ENCODE measurements at places on chromosomes 7 and 10.

GRCh38 chr7:26444555-26444954, 152.9 kb downstream of the SNX10 start:
- no peak for DNase-seq

DNA sequence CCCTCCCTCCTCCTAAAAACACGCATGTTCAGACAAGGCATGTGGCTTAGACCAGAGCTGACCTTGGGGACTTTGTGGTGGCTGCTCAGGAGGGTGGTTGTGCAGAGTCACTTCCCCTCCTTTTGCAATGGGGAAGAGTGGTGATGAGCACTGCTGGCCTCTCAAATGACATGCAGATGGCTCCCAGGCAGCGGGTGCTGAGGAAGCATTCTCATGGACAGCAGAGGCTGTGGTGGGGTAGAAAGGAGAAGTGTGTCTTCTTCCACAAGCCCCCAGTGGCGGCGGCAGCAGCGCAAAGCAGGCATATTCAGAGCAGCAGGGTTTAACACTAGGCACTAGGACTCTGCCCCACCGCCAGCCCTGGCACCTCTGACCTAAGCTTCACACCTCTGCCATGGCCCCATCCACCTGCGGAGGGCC, 105.9 kb upstream of the ANLN start:
- DNase-seq = no peak

DNA sequence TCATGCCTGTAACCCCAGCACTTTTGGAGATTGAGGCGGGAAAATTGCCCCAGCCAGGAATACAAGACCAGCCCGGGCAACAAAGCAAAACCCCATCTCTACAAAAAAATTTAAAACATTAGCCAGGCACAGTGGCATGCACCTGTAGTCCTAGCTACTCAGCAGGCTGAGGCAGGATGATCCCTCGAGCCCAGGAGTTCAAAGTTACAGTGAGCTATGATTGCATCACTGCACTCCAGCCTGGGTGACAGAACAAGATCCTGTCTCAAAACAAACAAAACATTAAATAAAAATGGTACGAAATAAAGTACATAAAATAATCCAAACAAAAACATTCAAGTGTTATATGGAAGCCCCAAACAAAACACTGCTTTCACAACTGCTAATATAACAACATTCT, 125.0 kb downstream of the SNX13 start:
- no peak for DNase-seq

- DNase-seq = no peak
Measured at GRCh38 chr7:16207321-16207720, 214.0 kb downstream of the CRPPA start.

DNA sequence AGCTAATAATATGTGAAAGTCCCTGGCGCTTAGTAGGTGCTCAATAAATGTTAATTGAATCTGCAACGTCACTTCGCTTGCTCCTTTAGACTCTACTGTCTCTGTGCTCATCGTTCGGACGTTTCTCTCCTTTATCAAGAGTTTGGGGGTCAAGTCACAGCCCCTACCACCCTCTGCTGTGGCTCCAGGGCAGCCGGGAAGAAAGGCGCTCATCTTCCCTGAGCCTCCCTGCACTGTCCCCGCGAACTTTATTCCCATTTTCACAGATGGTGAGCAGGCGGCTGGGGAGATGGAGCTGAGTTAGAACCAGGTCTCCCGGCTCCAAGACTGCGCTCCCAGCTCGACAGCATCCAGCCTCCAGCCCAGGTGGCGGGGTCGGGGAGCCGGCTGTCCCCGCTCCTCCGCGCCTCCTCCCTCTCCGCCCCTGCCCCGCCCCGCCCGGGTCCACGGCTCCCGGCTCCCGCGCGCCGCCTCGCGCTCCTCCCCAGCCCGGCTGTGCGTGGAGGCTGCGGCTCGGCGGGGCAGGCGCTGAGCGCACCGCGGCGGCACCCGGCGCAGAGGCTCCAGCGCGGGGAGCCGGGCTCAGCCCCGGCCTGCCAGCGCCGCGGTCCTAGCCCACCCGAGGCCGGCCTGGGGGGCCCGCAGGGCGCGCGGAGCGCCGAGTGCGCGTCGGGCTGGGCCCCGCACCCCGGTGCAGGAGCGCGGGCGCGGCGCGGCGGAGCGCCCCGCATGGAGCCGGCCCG, at the start of gene CLEC2L:
CLEC2L (plus strand) TSS at position 487 of the 743 bp plus-strand sequence; CDS start at position 730, 243 bp downstream.
- DNase-seq = no peak

DNA sequence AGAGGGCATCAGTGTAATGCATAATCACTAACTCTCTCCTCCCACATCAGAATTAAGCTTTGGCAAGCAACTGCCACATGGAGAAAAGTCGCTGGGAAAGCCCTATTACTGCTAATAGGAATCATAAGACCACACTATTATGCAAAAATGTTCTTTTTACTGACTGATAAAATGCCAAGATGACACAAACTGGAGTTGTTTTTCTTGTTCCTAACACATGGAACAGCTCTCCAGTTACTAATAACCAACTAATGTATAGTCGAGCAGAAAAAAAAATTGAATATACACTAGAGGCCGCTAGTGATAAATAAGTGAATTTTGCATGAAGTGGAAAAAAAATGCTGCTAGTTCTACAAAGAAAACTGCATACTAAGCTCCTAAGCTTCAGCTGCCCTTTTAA, 165.6 kb downstream of the TPK1 start:
- DNase-seq = peak; percentile 76

DNA sequence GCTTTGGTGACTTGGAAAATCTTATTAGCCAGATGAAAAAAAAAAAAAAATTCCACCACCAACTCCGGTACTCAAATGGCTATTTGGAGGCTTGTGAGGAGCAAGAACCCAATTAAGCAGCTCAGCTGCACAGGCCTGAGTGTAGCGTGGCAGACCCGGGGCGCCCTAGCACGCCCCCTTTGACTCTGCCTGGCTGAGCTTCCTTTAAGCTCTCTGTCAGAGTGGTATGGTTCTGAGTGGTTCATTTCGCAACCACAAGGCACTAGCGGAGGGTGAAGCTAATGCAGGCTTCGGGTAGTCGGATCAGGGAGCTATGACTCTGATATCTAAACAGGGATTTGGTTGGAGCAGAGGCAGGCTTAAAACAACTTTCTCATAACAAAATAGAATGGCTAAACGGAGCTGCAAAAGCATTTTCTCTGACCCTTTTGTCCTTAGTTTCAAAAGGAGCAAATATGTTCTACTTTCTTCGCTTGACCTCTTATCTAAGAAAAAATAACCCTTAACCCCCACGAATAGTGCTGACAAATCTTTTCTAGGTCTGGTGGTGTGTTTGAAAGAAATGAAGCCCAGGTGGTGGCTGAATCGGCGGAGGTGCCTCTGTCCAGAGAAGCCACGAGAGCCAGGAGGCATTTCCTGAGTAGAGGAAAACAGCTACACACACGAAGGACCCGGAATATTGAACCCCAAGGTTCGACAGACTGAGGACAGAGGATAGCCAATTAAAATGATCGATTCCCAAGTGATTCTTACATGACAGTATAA, 285.4 kb upstream of the GLI3 start:
- no peak for DNase-seq

DNA sequence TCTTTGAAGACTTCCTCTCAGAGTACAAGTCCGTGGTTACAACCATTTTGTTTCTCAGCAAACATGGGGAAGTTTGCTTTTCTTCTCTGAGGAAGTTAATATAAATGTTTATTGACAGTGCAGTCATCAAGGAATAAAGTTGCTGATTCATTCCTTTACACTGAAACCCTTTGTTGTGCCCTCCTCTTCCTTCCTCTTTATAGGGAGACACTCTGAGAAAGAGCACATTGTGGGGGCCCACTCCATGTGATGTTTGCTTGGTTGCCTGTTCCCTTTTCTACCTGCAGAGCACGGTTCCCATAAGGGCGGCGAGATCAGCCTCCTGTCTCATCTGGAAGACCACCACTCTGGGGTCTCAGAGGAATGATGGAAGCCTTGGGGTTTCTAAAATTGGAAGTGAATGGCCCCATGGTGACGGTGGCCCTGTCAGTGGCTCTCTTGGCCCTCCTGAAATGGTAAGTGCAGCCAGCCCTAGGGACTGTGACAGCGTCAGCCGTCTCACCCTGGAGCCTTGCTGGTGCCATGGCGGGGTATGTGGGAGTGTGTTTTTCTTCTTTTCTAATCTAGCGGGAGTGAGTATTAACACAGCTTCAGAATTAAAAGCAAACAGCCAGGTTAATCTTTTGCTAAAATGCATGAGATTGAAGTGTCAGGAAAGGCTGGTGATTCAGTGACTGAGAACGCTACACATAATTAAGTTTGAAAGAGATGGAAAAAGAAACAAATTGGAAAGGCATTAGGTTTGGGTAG, at the start of gene TBXAS1:
TBXAS1 (plus strand) TSS at position 240 of the 750 bp plus-strand sequence; CDS start at position 367, 127 bp downstream.
- DNase-seq = no peak

DNA sequence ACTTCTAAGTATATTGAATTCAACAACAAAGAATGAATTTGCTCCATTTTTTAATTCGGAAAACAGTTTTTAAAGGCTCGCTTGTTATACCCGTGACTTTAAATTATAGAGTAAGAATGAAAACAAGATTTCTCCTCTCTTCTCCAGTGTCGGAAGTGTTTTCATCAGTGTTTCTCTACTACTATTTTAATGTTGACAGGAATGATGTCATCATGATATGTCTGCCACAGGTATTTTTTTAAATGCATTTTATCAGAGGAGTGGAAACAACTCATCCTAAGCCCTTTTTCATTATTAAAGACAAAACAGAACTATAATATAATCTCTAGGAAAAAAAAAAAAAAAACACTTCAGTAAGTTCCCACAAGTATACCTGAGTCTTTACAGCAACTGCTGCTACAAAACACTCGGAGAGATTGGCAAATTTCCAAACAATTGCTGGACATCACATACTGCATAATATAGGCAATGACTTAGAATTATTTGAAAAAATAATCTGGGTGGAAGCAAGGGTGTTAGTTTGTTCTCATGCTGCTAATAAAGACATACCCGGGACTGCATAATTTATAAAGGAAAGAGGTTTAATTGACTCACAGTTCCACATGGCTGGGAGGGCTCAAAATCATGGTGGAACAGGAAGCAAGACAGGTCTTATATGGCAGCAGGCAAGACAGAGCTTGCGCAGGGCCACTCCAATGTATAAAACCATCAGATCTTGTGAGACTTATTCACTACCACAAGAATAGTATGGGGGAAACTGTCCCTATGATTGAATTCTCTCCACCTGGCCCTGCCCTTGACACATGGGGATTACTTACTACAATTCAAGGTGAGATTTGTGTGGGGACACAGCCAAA, 4.8 kb upstream of the RNF32 start:
- DNase-seq = no peak

DNA sequence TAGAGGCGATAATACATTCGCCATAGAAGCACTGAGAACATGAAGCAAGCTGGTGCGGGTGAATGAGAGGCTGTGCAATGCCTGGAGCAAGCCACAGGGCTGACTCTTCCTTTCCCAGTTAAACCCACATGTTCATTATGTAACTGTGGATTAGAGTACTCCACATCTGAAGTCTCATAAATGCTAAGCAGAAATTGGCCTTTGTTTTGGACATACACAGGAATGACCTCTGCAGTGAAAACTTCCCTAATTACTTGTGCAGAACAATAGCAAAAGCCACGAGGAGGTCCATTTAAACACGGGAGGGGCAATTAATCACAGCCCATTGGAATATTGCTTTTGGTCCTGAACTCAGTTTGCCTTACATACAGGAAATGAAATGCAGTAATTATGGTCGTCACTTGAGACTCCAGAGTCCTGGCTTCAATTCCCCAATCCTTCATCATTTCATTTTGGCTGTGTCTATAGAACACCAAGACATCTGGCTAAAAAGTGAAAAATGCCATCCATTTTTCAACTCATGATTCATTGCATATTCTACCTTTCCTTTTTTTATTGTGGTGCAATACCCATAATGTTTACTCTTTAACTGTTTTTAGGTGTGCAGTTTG, 78.7 kb upstream of the CXCL12 start:
- peak; percentile 34 for DNase-seq

- DNase-seq = no peak
Measured at GRCh38 chr10:91886954-91887271, 22.4 kb downstream of the FGFBP3 start.

GRCh38 chr10:95422233-95422632, 131.4 kb upstream of the PDLIM1 start:
- DNase-seq = no peak

GRCh38 chr7:55343860-55344606, 21.1 kb upstream of the LANCL2 start:
- DNase-seq = no peak

DNA sequence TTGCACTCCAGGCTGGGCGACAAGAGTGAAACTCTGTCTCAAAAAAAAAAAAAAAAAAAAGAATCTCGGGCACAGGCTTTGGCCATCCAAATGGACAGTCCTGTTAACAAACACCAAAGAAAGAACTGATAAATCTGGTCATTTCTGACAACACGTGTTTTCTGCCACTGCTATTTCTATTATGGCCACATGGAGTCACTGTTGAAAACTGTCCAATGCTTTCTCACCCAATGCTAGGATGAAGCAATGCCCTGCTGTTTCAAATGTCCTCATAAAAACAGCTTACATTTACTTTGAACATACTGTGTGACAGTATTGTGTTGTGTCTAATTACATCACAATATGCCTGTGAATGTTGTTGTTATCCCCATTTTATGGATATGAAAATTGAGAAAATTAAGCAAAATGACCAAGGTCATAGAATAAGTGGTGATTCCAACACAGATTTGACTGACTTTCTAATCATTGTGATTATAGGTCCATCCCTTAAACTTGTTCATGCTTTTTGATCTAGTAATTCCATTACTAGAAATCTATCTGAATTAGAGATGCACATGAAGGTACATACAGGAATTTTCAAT, 19.9 kb upstream of the MAP3K8 start:
- DNase-seq = peak; percentile 79

- no peak for DNase-seq
Measured at GRCh38 chr10:88682491-88682890, 18.2 kb downstream of the LIPF start.

DNA sequence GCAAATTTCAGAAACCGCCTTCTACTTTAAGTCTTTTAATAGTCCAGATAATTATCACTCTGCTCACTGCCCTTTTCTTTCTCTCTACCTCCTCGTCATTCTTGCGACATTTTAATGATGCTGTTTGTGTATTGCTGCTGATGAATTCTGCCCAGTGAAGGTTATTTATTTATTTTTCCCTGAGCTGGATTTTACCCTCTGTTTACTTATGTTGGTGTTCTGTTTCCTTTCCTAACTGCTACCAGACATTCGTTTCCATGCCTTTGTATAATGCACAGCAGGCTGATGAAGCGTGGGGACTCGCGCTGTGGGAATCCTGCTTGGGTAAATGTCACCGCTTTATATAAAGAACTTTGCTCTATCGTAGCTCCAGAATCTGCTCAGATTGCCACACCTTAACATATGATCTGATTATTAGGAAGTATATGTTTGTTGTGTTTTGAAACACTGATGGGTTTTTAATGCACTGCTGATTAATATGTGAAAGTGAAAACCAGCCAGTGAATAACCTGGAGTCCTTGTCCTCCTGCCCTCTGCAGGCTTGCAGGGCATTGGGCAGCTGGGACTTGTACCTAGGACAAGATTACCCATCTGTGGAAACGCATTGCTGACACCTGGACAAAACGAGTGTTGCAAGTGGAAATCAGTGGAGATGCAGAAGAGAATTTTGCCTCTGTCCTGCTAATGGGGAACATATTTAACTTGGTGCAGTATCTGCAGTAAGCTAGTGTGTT, 291.5 kb downstream of the SDK1 start:
- no peak for DNase-seq

Measured in fibroblast of mammary gland (primary cell).